ENCODE measurements at places on chromosomes 6 and 20. TPM values are rescaled to one million over a fixed set of nuclear protein-coding genes. Genes with fewer than 3 reads are reported as not detected.

LSM2 gene
- 21.8 TPM for total RNA-seq

MOCS1 gene
- 8.6 TPM for total RNA-seq

DST gene
- total RNA-seq, result 63.9 TPM

GRCh38 chr6:31658983-31659648 lies 1.5 kb downstream of the C6orf47 start:
- DNase-seq, result no peak

- DNase-seq, result no peak
Observed at GRCh38 chr6:22447249-22448196, 121.8 kb upstream of the HDGFL1 start.

DNA sequence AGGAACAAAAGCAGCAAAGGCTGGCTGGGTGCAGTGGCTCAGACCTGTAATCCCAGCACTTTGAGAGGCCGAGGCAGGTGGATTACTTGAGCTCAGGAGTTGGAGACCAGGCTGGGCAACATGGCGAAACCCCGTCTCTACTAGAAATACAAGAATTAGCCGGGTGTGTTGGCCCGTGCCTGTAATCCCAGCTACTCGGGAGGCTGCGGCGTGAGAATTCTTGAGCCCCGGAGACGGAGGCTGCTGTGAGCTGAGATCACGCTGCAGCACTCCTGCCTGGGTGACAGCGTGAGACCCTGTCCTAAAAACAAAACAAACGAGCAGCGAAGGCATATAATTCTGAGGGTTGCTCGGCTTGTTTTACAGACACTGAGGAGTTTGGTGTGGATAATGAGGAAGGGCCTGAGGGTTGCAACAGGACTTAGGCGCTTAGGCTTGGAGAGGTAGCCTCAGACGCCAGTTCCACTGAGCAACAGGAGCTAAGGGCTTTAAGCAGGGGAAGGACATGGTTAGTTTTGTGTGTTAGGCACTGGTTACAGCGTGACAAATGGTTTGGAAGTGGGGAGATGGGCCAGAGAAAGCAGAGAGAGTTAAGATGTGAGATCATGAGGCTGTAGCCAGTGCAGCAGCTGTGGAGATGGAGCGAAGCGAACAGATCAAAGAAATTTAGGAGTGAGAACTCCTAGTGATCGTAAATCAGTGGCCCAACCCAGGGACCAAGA lies 1.2 kb downstream of the MYH7B start:
- DNase-seq, result no peak

- no peak for DNase-seq
Observed at GRCh38 chr6:12818324-12818723, 101.8 kb downstream of the PHACTR1 start.

GRCh38 chr6:96899019-96899418 lies 1.3 kb upstream of the NDUFAF4 start:
- no peak for DNase-seq

GRCh38 chr6:142823256-142823902 lies 121.6 kb downstream of the HIVEP2 start:
- no peak for DNase-seq

- DNase-seq, result no peak
Observed at GRCh38 chr6:25138233-25138933, 140.8 kb upstream of the CARMIL1 start.

- DNase-seq, result no peak
Observed at GRCh38 chr6:103826209-103826608, 1033.5 kb downstream of the HACE1 start.

GRCh38 chr20:40980106-40980827 lies 48.4 kb upstream of the TOP1 start:
- no peak for DNase-seq

- DNase-seq, result peak; percentile 57
Observed at GRCh38 chr6:104559435-104560202, 300.1 kb downstream of the HACE1 start.

- DNase-seq, result no peak
Observed at GRCh38 chr6:48111143-48111506, at the start of gene PTCHD4. Gene PTCHD4 (minus strand): TSS chr6:48111197. CDS start chr6:48068957, 42,240 bp downstream.

DNA sequence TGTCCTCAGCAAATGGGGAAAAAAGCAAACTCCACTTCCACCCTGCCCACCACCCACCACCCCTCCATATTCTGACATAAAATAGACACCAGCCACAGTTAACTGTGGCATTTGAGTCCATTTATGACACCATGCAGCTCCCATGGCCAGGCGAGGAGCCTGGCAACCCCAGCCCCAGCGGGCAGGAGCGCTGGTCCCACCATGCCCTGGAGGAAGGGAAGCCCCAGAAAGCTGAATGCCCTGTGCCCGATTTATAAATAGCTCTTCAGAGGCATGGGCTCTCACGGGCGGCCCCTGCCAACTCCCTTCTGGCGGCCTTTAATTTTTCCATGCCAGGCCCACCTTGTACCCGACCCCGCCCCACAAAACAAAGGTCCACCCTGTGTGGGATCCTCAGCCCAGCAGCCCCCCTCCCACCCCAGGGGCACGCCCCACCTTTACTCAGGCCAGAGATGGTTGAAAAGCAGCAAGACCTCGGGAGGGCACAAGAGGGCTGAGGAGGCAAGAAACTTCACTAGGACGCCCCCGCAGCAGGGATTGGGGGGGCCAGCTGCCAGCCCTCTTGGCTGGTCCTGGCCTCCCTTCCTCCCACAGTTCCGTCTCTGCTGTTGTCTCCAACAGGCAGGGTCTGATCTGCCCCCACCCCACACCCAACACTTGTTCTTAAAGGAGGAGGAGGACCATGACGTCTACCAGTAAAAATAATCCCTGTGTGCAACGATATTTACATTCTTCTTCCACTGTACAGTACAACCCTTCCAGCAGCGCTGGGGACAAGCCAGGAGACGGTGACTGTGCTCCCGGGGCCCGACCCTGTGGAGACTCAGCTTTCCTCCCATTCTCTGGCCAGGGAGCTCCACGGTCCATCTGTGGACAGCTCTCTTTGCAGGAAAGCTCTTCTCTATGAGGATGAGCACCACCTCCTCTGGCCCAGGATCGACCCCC lies 115.6 kb upstream of the CDYL start:
- no peak for DNase-seq

- DNase-seq, result no peak
Observed at GRCh38 chr6:21808045-21808470, 214.5 kb downstream of the SOX4 start.

DNA sequence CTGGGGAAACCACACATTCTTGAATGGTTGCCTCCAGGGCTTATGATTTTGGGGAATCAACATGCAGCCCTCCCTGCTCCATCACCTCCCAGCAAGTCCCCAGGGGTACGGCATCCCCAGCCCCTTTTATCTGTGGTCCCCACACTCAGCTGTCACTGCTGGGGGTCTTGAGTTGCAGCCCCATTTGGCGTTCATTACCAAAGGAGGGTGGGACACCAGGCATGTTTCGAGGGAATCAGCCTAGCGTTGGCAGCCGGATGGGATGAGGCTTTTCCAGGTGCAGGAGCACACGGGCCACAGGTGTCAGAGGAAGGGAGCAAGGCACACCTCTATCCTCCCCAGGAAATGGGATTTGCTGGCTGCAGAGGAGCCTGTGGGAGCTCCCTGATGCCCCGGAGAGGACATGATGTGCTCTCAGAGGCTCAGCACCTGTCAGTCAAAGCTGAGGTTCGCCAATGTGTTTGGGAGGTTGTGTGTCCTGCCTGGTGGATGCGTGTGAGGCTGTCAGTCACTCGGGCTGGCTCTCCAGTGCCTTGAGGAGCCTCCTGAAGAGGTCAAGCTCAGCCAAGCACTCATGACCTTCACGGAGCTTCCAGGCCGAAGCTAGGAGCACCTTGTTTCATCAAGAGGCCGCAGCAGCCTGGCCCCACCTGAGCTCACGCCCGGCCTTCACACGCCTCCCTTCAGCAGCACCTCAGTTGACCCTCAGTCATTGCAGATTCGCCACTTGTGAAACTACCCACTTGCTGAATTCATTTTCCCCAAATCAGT lies 95.0 kb downstream of the ERMARD start:
- no peak for DNase-seq

GRCh38 chr6:83417880-83418663 lies 12.8 kb downstream of the ME1 start:
- no peak for DNase-seq

DNA sequence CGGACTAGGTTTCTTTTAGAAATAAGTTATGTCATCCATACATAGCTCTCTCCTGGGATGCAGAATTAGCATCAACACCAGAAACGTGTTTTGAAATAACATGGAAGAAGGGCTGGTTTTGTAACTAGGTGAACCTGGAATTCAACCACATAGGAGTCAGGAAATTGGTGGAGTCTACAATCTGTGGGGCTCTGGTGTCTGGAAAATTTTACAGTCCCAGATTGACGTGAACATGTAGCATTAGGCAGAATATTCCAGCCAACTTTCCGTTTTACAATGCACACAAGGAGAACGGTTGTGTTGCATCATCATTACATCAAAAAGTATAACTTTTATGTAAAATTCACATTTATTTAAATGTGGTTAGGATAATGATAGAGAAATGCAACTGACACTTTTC lies 1.9 kb downstream of the KCNQ5 start:
- DNase-seq, result no peak

All from pancreas (tissue), 10 donors.